ENCODE measurements at places on chromosomes 2 and 18.

GRCh38 chr2:182318466-182319220 is 108.2 kb downstream of the PDE1A start:
- no peak for DNase-seq

DNA sequence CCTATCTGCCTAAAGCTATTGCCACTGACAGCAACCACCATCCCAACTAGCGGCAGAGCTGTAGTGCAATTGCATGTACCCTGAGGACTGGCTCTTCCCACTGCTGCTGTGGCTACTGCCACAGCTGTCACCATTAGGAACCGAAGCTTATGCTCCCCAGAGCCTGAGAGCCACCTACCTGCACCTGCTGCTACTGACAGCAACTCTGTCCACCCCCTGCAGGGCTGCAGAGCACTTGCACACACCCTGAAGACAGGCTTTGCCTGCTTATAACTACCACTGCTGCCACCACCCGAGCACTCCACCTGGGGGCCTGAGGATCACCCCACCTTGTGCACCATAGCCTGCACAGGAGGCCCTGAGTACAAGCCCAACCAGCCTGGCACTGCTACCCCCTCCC is 217.6 kb upstream of the FOSL2 start:
- DNase-seq = no peak

DNA sequence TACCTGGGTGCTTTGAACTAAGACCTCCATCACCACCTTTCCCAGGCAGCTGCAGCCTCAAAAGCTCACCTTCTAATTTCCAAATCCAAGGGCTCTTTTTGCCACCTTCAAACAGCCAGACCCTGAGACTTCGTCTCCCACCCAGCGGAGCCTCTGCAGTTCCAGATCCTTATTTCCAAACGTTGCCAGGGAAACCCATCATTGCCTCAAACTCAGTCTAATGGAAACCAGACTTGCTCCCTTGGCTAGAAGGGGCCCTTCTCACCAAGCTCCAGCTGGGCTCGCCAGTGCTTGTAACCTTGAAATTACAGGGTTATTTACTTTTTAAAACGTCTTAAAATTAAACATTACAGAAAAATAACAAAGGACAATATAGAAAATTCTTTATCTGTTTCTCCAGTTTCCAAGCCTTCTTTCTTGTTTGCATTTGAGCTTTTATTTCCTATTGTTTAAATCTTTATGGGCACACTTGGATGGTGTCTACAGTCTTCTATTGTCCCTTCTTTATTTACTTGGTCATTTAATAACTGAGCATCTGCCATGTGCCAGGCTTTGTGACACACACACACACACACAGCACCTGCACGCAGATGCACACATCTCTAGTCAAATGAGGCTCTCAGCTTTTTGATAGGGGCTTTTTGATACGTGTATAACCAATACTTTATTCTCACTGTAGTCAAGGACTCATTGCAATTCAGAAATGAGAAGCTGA is 36.1 kb downstream of the TRPM8 start:
- DNase-seq = no peak

DNA sequence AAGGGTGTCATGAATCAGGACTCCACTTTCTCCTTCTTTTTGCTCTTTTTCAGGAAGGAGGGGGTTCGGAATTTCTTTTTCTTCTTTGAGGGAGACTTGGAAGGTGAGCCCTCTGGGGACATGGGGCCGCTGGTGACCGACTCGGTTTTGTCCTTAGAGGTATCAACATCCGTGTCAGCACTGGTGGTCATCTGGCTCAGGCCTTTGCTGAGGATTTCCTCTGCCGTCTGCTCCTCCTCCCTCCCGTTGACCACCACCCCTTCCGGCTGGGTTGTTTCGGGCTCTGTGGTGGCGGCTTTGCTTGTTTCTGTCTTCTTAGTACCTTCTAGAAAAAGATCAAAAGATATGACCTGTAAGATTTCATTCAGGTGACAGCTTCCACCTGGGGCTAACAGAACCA is 104.6 kb downstream of the ADD2 start:
- DNase-seq = no peak

DNA sequence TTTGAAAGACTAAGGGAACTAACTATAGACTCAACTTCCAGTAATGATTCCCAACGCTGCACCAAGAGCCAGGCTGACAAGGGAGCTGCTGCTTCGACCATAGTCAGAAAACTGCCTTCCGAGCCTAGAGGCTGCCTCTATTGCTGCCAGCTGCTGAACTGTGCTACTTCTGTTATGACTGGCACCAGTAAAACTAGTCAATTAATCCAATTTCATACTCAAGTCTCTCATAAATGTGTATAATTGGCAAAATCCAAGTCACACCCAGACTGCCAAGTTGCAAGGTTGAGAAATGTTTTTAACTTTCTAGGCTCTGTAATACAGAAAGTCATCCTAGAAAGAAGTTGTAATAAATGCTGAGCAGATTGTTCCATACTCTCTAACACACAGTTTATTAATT is 117.4 kb downstream of the SPOPL start:
- no peak for DNase-seq

GRCh38 chr18:11324510-11324909 is 175.1 kb upstream of the PIEZO2 start:
- no peak for DNase-seq

DNA sequence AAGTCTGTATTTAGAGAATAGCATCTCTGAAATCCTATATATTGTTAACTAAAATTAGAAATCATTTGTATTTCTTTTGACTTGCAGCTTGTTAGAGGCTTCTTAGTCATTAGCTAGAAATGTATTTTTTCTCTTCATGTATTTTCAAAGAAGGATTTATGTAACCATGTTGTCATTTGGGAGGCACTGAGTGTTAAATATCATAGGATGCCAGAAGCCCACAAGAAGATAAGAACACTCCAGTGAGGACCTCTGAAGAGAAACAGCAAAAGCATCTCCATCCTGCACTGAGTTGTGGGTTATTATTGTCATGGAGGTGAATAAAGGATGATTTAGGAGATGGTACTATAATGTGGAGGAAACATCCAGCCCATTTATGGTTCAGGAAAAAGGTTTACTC is 93.5 kb downstream of the UBE2E3 start:
- DNase-seq = no peak

- no peak for DNase-seq
These were observed 319.2 kb upstream of the LRATD1 start for GRCh38 chr2:14313341-14313740.

DNA sequence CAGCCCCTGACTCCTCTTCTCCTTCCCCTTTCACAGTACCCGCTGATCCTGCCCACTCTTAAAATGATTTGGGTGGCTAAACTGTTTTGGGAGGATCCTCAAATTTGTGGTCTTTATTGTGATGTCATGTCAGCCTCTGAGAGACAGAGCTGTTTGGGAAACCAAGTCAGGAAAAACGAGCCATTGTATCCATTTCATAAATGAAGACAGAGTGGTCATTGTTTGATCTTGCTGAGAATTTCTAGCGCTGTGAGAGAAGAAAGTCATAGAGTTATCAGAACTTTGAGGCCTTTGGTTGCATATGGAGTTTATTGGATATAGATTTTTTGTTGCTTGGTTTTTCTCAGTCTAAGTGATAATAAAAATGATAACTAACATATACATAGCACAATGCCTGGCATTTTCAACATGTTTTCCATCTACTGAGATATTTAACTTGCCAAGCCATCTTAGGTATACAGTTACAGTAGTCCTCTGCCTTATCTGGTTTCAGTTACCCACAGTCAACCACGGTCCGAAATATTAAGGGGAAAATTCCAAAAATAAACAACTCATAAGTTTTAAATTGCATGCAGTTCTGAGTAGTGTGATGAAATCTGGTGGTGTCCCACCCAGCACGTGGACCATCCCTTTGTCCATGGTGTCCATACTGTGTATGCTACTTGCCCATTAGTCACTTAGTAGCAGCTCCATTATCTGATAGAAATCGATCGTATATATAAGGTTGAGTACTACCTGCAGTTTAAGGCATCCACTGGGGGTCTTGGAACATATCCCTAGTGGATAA is 105.0 kb upstream of the RASGRP3 start:
- no peak for DNase-seq

DNA sequence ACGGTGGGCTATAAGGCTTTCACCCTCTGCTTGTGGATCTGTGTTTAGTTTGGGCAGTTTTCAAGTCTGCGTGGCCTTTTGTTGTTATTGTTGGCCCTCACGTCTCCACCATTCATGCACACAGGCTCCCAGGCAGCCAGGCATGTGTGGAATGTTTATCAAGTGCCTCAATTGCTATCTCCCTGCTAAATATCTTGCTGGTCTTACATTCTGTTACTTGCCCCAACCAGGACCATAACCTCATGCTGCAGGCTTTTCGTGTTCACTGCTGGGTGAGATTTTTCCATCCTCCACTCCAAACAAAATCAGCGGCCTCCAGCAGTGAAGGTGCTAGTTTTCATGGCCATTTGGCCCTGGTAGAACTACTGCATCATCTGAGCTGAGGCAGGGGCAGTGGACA is 63.0 kb upstream of the DSC1 start:
- no peak for DNase-seq

DNA sequence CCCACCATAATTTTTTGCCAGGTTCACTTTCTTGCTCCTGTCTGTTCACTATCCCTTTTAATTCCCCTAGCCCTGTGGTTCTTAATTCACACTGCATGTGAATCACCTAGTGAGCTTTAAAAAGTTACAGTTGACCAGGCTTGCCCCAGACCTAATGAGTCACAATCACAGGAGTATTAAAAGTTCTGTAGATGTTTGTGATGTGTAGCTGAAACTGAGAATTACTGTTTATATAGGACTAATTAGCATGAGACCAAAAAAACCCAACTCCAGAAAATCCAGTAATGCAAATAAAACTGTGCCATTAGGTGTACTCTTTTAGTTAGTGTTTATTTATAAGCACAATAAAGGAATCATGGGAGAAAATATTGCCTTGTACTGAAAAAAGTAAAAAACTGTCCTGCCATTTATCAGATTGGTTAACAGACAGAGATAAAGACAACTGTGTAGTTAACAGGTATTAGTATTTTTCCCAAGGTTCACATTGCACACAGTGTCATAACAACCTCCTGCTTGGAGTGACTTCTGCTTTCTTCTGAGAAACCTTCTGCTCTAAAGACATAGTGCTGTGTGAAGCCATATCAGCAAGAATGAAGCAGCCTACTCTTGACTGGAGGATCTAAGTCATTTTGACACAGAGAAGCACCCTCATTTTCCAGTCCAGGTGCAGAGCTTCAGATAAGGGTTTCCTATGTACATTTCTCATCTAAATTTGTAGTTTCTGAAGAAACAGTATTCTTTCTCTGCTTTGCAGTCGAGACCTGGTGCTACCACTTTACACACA is 39.0 kb downstream of the VAPA start:
- no peak for DNase-seq

DNA sequence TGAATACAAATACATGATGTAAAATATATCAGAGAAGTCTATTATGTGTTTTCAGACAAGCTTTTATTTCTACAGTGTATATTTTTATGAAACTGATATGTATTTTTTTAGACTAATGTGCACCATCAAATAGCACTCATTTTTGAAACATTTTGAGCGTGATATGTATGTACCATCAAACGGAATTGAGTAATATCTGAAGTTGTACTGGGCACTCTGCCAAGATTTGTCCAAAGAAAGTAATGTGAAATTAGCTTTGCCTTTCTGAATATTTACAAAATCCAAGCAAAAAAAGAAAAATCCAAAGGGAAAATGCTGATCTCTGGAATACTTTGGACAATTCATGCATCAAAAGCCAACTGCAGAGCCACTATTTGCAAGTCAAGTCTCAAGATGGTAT is 972.0 kb downstream of the DPP10 start:
- no peak for DNase-seq

GRCh38 chr2:222256250-222256649 is 42.5 kb downstream of the PAX3 start:
- DNase-seq = no peak
